ENCODE measurements at places on chromosomes 16 and 17.

DNA sequence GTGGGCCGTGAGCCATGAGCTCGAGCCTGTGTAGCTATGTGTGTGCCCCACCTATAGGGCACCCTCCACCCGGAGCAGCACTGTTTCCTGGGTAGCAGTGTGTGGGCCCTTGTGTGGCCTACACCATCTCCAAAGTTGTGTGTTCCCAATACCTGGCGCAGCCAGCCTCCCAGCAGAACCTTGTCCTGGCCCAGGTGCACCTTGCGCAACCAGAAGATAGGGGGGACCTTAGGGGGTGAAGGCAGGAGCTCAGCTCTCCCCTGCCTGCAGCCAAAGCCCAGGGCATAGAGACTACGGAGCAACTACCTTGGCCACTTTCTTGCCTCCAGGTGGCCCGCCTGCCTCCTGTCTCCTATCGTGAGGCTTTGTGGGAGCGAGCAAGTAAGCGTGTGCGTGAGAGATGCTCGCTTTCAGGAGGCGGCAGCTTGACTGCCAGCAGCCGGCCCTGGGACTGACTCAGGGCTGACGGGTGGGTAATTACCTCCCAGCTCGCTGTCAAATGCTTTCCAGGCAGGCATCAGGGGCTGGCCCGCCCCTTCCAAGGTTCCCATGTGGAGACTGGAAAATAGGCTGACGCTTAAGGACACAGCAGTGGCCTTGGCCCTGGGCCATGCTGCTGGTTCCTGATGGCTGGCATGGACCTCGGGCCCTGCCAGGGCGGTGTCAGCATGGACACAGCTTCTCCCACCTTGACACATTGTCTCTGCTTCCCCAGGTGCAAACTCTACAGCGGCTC lies 19.0 kb downstream of the TRAF7 start:
- DNase-seq: no peak

DNA sequence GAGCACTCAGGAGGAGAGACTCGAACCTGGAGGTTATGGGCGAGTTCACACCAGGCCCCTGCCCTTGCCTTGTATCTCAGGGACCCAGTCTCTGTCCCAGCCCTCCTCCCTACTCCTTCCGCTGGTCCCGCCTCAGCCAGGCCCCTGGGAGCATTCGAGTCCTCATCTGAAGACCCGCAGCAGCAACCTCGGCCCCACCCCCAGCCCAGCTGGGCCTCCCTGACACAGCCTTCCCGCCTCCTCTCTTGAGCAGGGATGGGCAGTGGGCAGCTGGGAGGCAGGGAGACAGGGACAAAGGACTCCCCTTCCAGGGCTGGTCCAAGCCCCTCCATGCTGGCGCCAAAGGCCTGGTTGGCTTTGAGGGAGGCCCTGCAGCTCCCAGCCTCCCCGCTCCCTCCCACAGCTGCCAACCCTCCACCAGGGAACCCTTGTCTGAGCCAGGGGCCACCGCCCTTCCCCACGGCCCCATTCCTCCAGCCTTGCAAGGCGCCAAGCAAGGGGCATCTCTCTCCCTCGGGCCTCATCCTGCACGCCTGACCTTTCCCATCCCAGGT lies 15.4 kb upstream of the ZC3H18 start:
- DNase-seq: no peak

DNA sequence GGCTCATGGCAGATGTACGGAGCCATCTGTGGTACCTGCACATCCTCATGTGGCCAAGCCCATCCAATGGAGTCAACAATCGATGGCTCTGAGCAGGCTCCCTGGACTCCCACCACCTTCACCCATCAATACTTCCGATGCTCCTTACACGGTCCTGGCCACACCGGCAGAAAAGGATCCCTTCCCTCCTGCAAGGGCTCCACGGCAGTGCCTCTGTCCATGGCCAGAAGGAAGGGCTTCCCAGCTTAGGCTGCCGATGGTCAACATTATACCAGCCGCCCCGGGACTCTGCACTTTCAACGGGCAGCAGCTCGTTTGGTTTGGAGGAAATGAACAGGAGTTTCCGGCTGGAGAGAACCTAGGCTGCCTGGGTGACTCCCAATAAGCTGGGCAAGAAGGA lies 13.2 kb downstream of the SLX4 start:
- no peak for DNase-seq

DNA sequence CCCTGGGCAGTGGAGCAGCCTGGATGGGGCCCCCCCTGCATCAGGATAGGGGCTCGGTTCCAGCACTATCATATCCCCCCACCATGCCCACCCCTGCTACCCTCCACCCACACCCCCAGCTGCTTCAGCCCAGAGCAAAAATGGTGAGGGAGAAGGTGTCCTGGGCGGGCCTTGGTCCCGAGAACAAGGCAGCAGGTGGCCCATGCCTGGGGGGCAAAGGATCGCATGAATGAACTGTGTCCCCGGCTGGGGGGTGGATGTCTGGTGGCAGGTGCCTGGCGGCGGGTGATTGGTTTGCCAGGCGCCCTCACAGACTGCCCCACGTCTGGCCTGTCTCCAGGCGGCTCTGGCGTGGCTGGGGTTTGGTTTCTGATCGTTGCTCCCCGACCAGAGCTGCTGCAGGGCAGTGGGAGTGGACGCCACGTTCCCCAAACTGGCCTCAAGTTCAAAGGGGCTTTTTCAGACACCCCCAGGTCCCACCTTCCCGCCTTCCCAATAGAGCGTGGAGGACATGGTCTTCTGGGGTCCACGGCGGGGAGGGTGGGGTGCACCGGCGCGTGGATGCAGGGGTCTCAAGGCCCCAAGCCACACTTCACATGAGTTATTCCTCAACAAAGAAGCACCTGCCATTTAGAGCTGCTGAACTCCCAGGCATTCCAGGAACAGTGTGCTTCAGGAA lies 12.6 kb downstream of the UTS2R start:
- no peak for DNase-seq

GRCh38 chr16:14117051-14117450 lies 45.9 kb downstream of the MRTFB start:
- DNase-seq: no peak

All from activated CD4-positive, alpha-beta memory T cell treated with anti-CD3 and anti-CD28 coated beads for 36 hours (primary cell).